Motor neuron (in vitro differentiated cells): ENCODE measurements at places on chromosomes 1 and 21. TPM values are rescaled to one million over a fixed set of nuclear protein-coding genes. Genes with fewer than 3 reads are reported as not detected.

- ATAC-seq = no peak
These were observed 463.5 kb downstream of the SMYD3 start for GRCh38 chr1:246043556-246043955.

DNA sequence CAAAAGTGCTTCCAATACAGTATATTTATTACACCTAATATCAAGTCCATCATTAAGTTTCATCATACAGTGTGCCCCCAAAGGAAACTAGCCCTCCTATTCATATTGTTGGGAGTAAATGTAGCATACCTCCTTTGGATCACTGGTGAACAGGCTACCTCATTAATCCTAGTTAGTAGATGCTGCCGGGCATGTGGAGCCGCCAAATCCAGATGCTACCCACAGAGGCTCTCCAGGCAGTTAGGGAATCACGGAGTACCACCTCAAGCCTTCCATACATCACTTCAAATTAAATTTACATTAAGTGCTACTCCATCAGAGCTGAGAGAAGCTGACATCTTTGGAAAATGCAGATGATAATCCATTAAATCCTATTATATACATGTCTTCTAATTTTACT, 121.7 kb upstream of the FOXD3 start:
- peak; percentile 41 for ATAC-seq

DNA sequence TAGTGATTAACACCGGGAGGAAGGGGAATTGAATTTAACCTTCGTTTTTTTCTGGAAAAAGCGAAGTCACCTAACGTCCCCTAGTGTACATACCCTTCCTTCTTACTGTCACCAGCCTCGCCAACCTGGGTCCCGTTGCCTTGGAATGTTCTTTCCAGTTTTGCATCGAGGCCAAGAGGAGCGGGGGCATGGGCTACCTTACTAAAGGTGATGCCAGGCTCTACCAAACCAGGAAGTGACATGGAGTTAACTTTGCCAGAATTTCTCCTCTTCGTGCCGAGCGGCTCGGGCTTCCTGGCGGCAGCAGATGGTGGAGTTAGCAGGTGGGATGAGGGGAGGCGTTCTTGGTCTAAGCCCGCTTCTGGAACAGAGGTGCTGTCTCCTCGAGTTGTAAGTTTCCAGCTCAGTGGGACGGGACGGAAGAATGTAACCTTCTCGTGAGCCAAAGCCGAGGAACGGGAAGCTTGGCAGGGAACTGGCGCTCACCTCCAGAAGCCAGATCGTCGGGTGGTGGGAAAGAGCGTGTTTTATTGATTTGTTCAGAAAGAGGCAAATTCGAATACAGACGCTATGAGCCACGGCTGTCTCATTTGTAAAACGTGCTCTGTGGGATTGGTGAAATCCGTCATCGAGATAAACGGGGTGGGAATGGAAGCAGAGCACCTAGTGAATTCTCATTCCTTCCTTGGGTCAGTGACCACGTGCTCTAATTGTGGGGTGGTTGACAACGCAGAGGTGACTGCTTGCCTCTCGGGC, 486 bp downstream of the NIPAL3 start:
- peak; percentile 3 for ATAC-seq

DNA sequence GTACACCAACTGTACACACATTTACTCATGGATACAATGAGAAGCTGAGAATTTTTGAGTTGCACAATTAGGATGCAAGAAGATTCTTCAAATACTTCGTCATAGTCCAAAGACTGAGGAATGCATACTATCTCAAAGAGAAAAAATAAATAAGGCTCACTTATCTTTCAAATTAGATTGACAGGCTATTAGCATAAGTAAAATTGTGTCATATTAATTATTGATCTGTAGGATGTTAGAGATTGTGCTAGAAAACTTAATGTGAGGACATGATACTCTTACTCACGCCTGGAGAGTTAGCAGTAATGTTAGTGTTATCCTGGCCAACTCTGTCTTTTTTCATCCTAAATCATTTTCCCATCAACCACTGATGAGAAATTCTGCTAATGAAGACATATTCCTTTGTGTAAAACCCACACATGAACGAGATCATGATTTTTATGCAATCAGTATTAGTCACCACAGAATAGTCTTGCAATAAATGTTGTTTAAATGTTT, 659.0 kb downstream of the LTN1 start:
- no peak for ATAC-seq

DNA sequence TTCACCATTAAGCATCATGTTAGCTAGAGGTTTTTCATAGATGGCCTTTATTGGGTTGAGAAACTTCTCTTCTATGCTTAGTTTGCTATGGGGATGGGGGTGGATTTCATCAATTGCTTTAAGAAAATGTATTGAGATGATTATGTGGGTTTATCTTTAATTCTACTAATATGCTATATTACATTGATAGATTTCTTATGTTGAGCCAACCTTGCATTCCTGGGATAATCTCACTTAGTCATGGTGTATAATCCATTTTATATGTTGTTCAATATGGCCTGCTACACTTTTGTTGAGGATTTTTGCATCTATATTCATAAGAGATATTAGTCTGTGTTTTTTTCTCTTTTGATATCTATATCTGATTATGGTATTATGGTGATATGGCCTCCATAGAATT, 70.7 kb downstream of the MAP3K7CL start:
- ATAC-seq = no peak

DNA sequence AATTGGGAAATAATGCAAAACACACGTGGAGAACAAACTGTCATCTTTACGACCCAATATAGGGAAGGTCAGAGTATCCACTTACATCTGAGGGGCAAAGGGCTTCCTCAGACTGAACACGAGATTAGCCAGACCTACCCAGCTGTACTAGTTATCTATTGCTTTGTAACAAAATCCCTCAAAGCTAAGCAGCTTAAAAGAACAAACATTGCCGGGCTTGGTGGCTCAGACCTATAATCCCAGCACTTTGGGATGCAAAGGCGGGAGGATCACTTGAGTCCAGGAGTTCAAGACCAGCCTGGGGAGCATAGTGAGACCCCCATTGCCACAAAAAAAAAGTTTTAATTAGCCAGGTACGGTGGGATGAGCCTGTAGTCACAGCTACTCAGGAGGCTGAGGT, 262.8 kb downstream of the LTN1 start:
- ATAC-seq = no peak

DNA sequence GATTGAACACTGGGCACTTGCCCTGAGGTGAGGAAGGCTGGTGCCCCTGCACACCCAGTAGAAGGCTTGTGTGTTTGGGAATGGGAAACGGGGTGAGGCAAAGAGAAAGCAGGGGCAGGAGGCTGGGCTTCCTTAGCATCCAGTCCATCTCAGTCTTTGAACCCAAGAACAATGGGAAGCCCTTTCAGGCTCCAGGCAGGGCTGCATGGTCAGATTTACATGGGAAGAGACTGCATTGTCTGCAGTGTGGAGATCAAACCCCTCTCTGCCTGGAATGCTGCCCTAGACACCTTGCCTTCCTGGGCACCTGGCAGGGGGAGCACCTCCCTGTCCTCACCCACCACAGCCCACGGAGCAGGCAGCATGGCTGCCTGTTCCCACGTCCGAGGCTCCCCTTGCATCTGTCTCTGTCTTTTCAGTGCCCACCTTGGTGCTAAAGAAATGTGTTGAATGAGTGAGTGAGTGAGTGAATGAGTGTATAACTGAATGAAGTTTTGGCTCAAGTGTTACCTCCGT, 268.5 kb downstream of the GRIK3 start:
- ATAC-seq = peak; percentile 13

DNA sequence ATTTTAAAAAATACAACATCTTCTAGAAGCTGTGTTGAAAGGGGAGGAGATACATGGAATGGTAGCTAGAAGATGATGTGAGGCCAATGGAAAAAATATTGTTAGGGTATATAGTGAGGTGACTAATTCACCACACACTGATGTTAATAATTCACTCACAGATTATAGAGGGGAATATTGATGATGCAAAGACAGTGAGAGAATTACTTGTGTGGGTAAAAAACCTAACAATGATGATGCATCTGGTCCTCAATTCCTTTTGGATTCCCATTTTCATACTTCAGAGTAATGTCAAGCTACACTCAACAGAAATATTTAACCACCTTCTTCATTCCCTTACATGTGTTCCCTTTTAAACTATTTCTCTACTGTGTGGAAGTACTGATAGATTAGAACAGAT, 169.5 kb upstream of the DPYD start:
- no peak for ATAC-seq

Gene NBL1
- total RNA-seq = 0.73 and 0.78 TPM in 2 replicates
